Activated CD4-positive, alpha-beta memory T cell treated with anti-CD3 and anti-CD28 coated beads for 36 hours (primary cell): ENCODE measurements at places on chromosomes 12 and 14. TPM values are rescaled to one million over a fixed set of nuclear protein-coding genes. Genes with fewer than 3 reads are reported as not detected.

KRT4 gene
- not detected for total RNA-seq

CIROP gene
- not detected for total RNA-seq

- DNase-seq: peak; percentile 68
These were observed 76.0 kb downstream of the VCPKMT start for GRCh38 chr14:50040401-50040775.

IFT81 gene
- total RNA-seq: 2.9 TPM

- no peak for DNase-seq
These were observed 10.7 kb downstream of the MED13L start for GRCh38 chr12:116266631-116267349.

- DNase-seq: no peak
These were observed 49.9 kb downstream of the HELB start for GRCh38 chr12:66352197-66352596.

DNA sequence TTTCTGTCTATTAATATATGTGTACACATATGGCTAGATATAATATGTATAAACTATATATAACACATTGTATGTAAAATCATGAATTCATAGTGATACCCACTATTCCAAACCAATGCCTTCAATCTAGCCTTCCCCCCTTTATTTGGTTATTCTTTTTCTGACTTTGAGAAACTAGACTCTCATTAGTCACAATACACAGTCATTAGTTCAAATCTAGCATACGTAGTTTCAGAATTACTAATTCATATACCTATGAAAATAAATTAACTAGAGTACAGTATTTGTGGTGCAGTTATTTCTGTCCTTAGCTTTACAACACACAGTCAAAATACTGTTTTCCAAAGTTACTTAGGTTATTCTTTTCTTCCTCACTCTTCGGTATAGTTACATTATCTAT is 268.2 kb downstream of the DPF3 start:
- no peak for DNase-seq

GRCh38 chr12:108563136-108563803 is 874 bp downstream of the ISCU start:
- peak; percentile 92 for DNase-seq

- peak; percentile 86 for DNase-seq
These were observed 434.7 kb downstream of the FUT8 start for GRCh38 chr14:65847075-65847847.

DNA sequence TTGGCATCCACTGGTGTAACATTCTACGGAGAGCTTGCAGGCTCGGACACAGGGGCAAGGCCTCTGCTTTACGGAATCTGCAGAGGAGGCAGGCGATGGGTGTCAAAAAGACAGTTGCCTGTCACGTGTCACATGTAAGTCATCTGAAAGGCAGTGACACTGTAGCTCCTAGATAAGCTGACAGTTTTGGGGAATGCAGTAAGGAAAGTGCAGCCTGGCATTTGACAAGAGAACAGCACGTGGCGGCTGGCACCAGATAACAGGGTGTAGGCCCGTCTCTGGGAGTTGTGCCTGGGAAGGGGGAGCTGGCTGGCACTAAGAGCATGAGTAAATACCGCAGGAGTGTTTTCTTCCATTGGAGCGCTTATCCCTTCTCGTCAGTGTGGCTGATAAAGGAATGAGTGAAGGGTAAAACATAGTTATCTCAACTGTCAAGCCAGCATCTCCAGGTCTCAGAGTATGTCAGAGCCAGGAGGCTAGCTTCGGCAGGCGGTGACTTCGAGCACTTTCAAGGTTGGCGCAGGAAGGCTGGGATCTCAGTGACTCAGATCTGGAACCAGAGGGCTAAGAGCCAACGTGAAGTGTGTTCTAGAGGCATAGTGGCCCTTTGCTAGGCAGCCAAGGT is 26.1 kb downstream of the ADCK1 start:
- no peak for DNase-seq

DNA sequence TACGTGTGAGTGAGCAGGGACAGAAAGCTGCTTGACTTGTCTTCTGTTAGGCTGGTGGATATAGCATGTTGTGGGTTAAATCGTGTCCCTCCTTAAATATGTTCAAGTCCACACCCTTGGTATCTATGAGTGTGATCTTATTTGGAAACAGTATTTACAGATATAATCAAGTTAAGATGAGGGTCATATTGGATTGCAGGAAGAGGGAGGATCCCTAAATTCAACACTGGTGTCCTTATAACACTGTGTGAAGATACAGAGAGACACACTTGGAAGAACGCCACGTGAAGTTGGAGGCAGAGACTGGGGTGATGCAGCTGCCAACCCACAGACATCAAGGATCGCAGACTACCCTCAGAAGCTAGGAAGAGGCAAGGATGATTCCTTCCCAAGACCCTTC is 275.2 kb upstream of the SSTR1 start:
- DNase-seq: no peak

NR1H4 gene
- not detected for total RNA-seq

DNA sequence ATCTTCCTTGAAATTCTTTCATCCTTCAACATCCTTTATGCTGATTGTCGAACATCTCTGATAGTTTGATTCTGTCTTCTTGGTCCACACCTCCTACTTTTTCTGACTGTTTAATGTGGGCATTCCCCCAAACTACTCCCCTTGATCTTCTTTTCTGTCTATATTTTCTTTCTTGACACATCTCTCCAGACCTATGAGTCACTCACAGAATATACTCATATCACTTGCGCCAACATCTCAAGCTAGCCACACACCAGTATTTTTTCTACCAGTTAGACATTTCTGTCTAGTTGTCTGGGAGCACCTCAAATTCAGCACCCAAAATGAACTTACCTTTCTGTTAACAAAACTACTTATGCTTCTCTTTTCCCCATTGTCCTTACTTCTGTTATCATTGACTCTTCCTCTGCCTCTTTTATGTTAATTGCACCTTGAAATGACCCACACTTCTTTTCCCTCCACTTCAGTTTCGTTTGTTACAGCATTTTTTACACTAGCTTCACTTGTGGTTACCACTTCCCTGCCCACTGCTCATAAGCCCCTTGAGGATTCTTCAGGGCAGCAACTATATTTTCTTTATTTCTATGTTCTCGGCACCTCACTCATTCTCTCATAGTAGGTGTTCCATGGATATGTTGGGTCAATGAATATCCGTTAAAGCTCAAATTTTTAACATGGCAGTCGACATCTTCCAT is 33.5 kb downstream of the TSHR start:
- DNase-seq: no peak

DNA sequence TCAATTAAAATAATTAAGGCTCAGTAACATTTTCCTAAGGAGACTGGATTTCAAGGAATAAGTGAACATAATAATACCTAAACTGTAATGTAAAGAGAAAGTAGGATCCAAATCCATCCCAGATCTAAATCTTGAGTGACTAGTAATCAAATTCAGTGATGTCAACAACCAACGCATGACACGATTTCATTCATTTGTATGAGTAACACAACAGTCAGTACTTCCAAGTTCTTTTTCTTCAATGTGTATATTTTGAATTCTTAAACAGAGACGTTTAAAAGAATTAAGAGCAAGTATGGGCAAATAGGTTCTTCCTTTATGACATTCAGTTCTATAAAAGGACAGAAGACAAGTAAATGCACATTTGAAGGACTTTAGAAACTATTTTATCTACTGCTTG is 104.3 kb upstream of the CNTN1 start:
- DNase-seq: no peak

- no peak for DNase-seq
These were observed 30.9 kb upstream of the SYNDIG1L start for GRCh38 chr14:74456684-74457564.

- DNase-seq: no peak
These were observed 35.9 kb upstream of the GSC start for GRCh38 chr14:94805680-94806288.

SCYL2 gene
- total RNA-seq: 24.5 TPM

DNA sequence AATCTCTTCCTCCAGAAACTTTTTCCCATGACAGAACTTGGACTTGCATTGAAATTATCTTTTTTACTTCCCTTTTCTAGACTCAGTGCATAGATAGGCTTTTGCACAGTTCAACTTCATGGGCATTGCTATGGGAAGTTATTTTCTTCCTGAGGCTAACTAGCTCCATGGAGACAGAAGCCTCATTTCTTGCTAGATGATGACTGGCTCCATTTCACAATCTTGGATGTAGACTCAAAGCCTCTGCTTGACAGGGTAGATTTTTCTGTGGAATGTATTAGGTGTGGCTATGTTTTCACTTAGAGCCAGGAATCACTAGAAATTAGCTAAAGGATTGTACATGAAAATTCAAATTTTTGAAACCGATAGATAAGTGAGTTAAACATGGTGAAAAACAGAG is 884.1 kb upstream of the MGAT4C start:
- no peak for DNase-seq
